ENCODE measurements at places on chromosomes 13 and 19. TPM values are rescaled to one million over a fixed set of nuclear protein-coding genes. Genes with fewer than 3 reads are reported as not detected.

- peak; percentile 50 for DNase-seq
Observed at GRCh38 chr13:39602614-39603366, at the start of gene LHFPL6. LHFPL6 (minus strand) TSS chr13:39603193.

GNG14 gene
- not detected for total RNA-seq

U2AF1L4 gene
- 5.9 TPM for total RNA-seq

GRCh38 chr19:50333737-50334617, 4.8 kb upstream of the KCNC3 start:
- DNase-seq = peak; percentile 52

ZNF414 gene
- 4.8 TPM for total RNA-seq

LHB gene
- total RNA-seq = not detected

DNA sequence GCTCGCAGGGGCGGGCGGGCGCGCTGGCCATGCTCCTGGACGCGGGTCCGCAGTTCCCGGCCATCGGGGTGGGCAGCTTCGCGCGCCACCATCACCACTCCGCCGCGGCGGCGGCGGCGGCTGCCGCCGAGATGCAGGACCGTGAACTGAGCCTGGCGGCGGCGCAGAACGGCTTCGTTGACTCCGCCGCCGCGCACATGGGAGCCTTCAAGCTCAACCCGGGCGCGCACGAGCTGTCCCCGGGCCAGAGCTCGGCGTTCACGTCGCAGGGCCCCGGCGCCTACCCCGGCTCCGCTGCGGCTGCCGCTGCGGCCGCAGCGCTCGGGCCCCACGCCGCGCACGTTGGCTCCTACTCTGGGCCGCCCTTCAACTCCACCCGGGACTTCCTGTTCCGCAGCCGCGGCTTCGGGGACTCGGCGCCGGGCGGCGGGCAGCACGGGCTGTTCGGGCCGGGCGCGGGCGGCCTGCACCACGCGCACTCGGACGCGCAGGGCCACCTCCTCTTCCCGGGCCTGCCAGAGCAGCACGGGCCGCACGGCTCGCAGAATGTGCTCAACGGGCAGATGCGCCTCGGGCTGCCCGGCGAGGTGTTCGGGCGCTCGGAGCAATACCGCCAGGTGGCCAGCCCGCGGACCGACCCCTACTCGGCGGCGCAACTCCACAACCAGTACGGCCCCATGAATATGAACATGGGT, 599 bp downstream of the ZIC2 start:
- DNase-seq = no peak

LPAR2 gene
- 4.9 TPM for total RNA-seq
